ENCODE measurements at places on chromosomes 11 and 22.

DNA sequence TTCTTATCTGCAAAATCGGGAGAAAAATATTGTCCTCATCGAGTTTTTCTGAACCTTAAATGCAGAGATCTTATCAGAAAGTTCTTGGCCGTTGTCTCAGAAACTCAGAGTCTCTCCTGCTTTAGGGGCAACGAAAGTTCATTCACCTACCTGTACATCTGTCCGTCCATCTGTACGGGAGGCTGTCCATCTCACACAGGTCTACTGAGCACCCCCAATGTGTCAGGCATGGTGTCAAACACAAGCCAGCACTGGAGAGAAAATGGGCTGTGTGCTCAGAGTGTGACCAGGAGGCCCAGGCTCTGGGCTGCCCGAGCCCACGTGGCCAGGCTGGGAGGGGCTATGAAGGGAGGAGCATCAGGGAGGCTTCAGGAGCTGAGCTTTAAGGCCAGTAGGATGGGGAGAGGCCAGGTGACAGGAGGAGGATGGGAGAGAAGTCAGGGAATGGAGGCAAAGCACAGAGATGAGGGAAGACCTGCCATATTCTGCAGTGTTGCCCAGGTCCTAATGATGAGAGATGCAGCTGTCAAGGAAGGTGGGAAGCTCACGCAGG is 62.4 kb upstream of the MYEOV start:
- no peak for DNase-seq

DNA sequence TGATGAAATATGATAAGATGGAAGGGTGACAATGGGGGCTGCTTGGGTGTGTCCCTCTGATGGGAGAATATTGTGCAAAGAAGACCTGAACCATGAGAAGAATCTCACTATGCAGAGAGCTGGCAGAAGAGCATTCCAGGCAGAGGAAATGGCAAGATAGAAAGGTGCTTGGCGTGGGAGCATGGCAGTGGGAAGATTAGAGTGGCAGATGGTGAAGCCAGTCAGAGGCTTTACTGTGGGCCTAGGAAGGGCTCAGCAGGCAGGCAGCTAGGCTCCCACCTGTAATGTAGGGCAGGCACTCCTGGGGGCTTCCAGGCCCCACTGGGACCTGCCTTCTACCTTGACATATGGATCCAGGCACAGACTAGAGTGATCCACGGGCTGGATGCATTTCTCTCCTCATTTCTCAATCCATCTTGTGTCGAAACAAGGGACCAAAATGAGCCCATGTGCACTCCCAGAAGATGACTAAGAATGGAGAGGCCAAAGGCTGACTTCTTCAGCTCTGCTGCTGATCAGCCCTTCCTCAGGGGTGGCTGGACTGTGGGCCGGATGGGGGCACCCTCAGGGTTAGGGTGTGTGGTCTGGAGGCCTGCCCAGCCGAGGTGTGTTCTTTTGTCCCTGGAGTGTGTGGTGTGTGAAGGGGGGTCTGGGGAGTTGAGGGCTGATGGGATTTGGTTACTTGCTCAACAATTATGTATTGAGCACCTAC is 88.3 kb downstream of the TSPAN18 start:
- DNase-seq = no peak

- DNase-seq = no peak
Observed at GRCh38 chr11:86043765-86044503, 24.9 kb downstream of the PICALM start.

DNA sequence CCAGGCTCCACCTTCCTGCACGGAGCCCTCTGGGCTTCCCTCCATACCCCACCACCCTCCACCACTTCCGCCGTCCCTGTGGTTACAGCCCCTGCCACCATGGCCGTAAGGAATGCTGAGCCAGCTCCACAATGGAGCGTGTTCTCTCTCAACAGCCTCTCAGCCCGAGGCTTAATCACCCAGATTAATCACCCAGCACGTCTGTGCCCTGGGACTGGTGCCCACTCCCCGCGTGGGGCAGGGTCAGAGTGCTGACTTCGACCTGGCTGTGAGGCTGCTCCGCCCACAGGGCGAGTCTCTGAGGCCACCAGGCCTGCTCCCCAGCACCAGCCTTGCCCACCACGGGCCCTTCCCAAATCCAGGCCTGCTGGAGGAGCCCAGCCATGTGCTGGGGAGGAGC is 4.0 kb upstream of the TH start:
- no peak for DNase-seq

DNA sequence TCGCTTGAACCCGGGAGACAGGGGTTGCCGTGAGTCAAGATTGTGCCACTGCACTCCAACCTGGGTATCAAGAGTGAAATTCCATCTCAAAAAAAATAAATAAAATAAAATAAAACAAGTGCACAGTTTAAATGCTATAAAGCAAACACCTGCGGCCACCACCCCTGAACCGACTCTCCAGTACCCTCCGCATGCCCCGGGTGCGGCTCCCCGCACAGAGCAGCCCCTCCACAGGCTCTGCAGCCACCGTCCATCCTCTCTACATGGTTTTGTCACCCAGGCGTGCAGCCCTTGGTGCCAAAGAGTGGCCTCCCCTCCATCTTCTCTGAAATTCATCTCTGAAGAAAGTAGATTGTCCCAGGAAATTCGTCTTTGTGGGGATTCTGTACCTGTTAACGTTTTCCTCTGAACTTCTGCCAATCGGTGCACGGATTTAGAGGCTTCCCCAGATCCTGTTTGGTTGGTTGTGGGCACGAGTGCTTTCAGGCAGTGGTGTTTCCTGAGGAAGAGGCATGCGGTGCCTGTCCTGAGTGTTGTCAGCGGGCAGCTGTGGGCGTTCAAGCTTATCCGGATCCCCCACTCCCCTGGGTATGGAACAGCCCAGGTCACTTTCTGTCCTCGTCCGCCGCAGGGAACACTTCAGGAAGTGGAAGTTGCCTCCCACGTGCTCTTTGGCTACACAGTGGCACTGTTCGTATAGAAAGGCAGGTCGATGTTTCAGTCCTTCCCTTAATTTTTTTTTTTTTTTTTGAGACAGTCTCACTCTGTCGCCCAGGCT is 4.1 kb downstream of the MIOX start:
- DNase-seq = no peak

DNA sequence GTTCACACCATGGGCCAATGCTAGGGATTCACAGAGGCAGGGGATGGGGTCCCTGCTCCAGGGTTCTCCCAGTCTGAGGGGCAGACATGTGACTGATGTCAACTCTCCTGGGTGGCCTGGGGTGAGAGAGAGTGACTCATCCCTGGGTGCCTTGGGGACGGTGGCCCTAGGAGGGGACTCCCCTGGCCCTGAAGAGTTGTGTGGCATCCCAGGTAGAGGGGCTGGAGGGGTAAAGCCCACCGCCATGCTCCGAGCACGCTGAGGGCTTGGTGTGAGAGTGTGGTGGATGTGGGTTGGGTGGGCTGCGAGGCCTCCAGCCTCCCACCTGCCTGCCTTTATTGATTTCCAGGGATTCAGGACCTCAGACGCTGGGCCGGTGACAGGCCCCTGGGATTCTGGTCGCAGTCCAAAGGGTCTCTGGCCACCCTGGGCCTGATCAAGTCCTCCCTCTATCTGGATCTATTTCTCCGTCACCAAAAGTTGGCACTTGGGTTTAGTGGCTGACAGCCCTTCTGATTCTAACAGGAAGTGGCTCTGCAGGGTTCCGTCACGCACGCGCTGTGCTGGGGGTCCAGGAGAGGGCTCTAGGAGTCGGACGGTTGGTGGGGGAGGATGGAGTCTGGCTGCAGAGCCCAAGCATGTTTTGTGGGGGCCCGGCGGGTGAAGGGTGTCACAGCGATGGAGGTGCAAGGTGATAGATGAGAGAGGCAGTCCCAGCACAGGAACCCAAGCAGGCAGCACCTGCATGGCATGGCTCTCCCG is 27.3 kb upstream of the WNT7B start:
- peak; percentile 9 for DNase-seq

DNA sequence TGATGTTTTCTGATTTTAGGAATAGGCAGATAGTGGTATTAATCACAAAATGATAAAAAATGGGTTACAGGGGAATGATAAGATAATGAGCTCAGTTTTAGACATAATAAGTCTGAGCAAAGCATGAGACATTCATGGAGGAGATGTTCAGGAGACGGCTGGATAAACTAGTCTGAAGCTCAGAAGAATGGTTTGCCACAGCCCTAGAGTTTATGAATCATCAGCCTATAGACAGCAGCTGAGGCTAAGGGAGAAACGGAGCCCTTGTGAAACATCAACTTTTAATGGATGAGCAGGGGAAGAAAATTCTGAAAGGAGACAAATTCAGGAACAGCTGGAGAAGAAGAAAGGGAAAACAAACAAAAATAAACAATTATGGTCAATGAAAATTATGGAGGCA is 87.2 kb downstream of the RELT start:
- DNase-seq = no peak

- DNase-seq = peak; percentile 14
Observed at GRCh38 chr11:106063009-106063408, 14.1 kb downstream of the KBTBD3 start.

- no peak for DNase-seq
Observed at GRCh38 chr11:70761094-70761907, 363.0 kb downstream of the CTTN start.

- no peak for DNase-seq
Observed at GRCh38 chr11:78731027-78731426, 156.4 kb upstream of the NARS2 start.

DNA sequence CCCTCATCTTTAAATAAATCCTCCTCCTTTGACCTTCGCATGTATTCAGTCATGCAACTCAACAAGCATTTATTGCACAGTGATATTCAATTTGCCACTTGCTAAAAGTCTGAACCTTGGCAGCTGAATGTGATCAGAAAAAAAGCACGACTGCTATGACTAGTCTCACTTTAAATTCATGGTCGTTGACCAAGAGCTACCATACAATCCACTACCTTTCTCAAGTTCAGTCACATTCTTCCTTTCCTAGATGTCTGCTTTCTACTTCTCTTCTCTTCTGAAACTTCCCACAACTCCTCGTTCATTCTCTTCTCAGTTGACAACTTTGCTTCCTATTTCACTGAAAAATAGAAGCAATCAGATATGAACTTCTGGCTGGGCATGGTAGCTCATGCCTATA is 2.0 kb upstream of the SAA1 start:
- peak; percentile 26 for DNase-seq

- DNase-seq = no peak
Observed at GRCh38 chr11:102615077-102615893, 9.8 kb downstream of the MMP20 start.

DNA sequence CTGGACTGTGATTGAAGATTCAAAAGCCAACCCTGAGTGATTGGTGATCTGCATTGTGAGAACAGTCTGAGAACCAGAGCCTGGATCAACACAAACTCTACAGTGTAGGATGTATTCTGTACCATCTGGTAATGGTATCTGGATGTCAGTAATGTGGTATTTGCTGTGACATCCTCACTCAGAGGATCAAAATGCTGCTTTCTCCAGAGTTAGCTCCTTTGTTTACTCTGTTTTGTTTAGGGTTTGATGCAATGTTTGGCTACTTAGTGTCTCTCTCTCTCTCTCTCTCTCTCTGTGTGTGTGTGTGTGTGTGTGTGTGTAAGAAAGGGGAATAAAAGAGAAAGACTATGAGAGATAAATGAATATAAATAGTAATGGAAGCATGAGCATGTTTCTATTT is 24.3 kb downstream of the CASP4 start:
- no peak for DNase-seq

GRCh38 chr22:37930270-37930951 is 23.0 kb downstream of the C22orf23 start:
- DNase-seq = no peak

- DNase-seq = no peak
Observed at GRCh38 chr11:965206-965775, 39.6 kb downstream of the AP2A2 start.

DNA sequence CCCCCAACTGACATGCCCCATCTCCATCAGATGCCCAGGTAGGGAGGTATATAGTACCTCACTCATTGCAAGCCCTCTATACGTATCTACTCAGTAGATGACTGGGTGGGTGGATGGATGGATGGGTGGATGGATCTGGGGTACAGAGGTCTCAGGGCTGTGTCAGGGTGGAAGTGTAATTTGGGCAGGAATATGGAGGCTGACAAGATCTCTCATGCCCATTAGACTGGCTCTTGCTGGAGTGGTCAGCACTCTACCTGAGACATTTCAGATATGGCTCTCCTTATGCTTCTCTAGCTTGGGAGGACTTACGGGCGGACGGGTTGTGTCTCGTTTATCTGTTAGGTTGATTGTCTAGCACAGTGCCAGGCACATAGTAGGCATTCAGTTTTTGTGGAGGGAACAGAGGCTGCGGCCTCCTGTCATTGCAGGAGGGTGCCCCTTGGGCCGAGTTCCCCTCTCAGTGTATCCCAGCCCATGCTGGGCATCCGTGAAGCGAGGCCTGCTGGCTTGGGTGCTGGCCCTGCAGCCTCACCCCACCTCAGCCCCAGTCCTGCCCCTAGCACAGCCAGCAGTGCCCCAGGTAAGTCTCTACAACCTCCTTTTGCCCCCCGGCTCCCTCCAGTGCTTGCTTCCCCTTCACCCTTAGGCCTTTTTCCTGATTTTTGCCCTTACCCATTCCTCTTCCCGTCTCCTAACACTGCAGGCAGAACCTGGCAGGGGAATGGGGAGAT is 13.7 kb downstream of the ROBO3 start:
- DNase-seq = no peak

All from activated CD4-positive, alpha-beta T cell treated with anti-CD3 and anti-CD28 coated beads, Interleukin-2, Interleukin-4, amounts not matched to agents 100 ng/mL and 50 ng/mL, durations not matched to agents 16 hours and 8 hours (primary cell).